ENCODE measurements at places on chromosomes 16 and 17.
A peak's percentile ranks its signal among the peaks of the same experiment; 100 is the strongest.

GRCh38 chr16:70399381-70399780 lies 39.5 kb downstream of the ST3GAL2 start:
- no peak for DNase-seq

GRCh38 chr16:59566446-59566845 lies 832.3 kb upstream of the GOT2 start:
- DNase-seq, result peak; percentile 21

DNA sequence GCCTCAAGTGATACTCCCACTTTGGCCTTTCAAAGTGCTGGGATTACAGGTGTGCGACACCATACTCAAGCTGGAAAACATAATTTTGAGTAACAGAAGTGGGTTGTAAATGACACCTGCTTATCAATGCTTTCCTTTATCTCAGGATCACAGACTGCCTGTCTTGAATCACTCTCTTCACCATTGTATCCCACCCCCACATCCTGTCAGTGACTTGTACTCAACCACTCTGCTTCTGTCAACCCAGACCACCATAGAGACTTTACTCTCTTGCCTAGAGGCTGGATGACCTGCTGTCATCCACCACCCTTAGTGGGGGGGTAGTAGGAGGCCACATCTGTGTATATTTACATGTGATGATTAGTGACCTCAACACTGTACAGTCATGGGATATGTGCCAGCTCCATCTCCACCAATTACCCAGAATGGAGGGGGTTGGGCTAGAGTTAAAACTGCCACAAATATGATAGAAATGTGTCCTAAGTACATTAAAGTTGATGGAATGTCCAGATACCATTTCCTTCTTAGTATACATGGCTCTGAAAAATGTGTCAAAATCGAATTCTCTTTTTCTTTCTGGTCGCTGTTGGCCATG lies 338.7 kb downstream of the GRIN2A start:
- no peak for DNase-seq

DNA sequence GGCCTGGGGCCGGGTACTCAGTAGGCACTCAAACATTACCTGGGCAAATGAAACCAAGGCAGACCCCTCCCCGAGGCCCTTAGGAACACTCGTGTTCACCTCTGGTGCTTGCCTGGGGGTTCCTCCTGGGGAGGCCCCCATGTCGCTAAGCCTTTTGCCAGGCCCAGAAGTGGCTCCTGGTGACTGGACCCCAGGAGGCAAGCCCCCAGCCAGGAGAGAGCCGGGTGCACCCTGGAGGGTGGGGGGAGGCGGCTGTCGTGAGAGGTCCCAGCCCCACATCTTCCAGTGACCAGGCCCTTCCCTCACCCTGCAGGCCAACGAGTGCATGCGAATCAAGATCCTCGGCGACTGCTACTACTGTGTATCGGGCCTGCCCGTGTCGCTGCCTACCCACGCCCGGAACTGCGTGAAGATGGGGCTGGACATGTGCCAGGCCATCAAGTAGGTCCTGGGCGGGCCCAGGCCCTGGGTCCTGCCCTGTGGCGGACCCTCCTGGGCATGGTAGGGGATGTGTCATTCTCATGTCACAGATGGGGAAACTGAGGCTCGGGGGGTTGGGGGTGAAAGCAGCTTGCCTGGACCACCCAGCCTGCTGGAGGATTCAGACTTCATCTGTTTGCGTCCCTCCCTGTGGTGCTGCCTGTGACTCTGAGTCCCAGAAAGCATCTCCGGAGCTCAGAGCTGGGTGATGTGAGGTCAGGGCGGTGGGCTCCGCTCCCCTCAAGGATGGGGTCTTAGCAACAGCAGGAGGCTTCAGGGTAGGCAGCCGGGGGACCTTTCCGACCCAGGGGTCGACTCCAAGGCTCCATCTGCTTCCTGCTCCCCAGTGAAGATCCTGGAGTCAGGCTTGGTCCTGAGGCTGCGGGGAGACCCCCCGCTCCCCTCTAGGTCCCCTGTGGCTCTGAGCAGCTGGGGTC lies 32.5 kb downstream of the ADCY7 start:
- DNase-seq, result no peak

DNA sequence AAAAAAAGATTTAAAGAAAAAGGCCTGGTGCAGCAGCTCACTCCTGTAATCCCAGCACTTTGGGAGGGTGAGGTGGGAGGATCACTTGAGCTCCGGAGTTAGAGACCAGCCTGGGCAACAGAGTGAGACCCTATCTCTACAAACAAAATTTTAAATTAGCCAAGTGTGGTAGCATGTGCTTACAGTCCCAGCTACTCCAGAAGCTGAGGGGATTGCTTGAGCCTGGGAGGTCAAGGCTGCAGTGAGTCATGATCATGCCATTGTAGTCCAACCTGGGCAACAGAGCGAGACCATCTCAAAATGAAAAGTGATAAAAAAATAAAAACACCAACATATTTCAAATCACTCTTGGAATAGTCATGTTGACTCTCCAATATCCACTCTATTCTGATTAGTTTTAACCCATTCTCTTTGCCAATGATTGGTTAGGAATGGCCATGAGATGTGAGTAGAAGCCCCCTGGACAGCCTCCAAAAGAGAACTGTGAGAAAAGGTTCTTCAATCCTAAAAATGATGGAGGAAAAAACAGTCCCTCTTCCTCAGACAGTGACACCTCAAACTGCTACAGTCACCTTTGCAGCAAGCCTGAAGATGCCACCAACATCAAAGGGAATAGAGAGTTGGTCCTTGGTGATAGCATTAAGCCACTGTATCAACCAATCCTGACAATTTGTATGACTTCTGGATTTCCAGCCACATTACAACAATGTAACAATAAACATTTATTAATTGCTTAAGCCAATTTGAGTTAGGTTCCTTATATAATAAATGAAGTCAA lies 2.9 kb upstream of the KANSL1 start:
- DNase-seq, result no peak

Data from adipocyte (in vitro differentiated cells).